Suprapubic skin (tissue), 4 donors: ENCODE measurements at places on chromosomes 16 and 17. TPM values are rescaled to one million over a fixed set of nuclear protein-coding genes. Genes with fewer than 3 reads are reported as not detected.

- peak; percentile 62 for DNase-seq
These were observed 68.0 kb downstream of the CNTNAP4 start for GRCh38 chr16:76345163-76345661.

GRCh38 chr16:83967838-83968305 lies at the start of gene NECAB2:
Gene NECAB2, plus strand, starts transcription at chr16:83968244. Its CDS starts 405 bp downstream, at chr16:83968649.
- no peak for DNase-seq

Gene EFCAB5
- not detected for total RNA-seq

DNA sequence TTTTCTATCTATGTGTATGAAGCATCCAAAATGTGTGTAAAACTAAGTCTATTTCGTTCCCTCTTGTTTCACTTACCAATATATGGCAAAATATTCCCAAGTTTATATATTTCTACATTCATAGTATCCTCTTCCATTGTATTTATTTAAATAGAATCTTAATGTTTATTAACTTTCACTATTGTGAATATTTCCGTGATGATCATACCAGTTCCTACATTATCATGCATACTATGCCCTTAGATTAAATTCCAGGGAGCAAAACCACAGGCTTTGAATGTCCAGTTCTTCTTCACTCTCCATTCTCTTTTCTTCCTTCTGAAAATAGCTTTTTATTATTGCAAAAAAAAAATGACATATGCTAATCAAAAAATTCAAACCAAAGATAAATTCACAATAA lies 4.0 kb downstream of the MAP2K6 start:
- DNase-seq: no peak

- no peak for DNase-seq
These were observed 5.5 kb downstream of the NATD1 start for GRCh38 chr17:21247552-21248258.

DNA sequence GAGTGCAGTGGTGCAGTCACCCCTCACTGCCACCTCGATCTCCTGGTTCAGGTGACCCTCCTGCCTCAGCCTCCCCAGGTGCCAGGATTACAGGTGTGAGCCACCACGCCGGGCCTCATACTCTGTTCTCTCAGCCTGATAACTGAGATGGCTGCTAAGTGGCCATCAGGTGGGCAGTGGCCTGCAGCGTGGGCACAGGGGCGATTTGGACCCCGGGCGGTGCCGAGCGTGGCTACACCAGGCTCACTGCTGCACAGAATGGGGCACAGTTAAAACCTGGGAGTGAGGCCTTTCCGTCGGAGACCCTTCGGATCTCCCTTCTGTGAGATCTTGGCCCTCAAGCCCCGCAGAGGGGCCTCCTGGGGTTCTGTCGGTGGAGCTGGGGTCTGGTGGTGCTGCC lies 11.5 kb downstream of the CACNA1H start:
- DNase-seq: no peak

Gene CDH11
- total RNA-seq: 41.4 TPM

- no peak for DNase-seq
These were observed 9.9 kb downstream of the COL1A1 start for GRCh38 chr17:50191359-50192143.

Gene KDM8
- total RNA-seq: 2.8 TPM

- no peak for DNase-seq
These were observed 18.7 kb upstream of the ADGRG1 start for GRCh38 chr16:57609541-57610401.

DNA sequence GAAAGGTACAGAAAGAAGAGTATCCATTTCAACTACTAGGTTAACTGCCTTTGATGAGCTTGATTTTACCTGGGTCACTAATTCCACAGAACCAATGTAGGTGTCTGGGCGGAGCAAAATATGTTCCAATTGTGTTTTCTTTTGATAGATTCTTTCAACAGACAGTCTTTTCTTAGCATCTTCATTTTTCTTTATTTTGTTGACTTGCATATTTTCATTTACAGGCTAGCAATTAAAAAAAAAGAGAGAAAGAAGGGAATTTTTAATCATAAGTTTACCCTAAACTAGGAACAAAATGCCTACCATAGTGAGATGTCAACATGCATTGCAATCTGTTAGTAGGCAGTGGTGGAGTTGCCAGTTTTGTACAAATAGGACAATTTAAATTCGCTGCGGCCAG lies 1.0 kb downstream of the TOP2A start:
- DNase-seq: no peak

Gene PDE6G
- total RNA-seq: 0.53 TPM

Gene ABCC11
- 0.55 TPM for total RNA-seq

Gene KRTAP4-6
- total RNA-seq: 13.0 TPM

- DNase-seq: peak; percentile 44
These were observed 2.1 kb upstream of the ADGRG5 start for GRCh38 chr16:57540387-57540786.

Gene KRT33B
- total RNA-seq: 194 TPM

Gene HOXB9
- 0.23 TPM for total RNA-seq

DNA sequence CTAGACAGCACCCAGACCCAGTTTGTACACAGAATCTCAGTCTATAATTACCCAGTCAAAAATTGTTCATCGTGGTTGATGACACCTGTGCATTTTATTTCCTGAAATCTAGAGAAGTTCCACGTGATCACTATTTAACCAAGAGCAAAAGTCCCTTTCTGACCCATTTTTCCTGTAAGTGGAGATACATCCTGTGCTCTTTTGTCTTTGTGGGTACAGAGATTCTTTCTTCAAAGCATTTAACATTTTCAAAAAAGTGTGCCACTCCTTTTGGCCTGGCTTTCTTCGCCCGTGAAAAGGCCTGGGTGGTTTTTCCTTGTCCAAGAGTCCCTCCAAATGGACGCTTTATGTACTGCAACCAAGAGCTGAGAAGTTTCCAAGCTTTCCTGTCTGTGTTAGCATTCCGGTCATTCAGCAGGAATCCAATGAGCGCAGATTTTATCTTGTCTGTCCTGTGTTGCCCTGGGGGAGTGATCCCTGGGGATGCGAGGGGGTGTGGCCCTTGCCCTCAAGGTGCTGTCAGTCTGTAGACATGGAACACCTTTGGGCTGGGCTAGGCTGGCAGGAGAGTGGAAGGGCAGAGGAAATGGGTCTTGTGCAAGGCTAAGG lies 161.1 kb upstream of the CACNG5 start:
- DNase-seq: peak; percentile 70

Gene ACAP1
- total RNA-seq: 12.4 TPM

- no peak for DNase-seq
These were observed 24.4 kb upstream of the ETV4 start for GRCh38 chr17:43570518-43570928.

Gene PRSS8
- 168 TPM for total RNA-seq
